ENCODE measurements at places on chromosomes 6 and 20. TPM values are rescaled to one million over a fixed set of nuclear protein-coding genes. Genes with fewer than 3 reads are reported as not detected.

- no peak overlapping the region for H3K4me3 ChIP-seq
- peak; percentile 50 for DNase-seq
- no peaks in the 10 kb centered on the region for H3K36me3 ChIP-seq
- H3K4me1 ChIP-seq: no peaks in the 10 kb centered on the region
Observed at GRCh38 chr6:78810146-78810545, 57.2 kb upstream of the IRAK1BP1 start.

- H3K36me3 ChIP-seq: no peaks in the 10 kb centered on the region
- H3K4me3 ChIP-seq: no peak overlapping the region
- H3K4me1 ChIP-seq: no peaks in the 10 kb centered on the region
- no peak for DNase-seq
Observed at GRCh38 chr6:104705095-104705707, 154.5 kb downstream of the HACE1 start.

DNA sequence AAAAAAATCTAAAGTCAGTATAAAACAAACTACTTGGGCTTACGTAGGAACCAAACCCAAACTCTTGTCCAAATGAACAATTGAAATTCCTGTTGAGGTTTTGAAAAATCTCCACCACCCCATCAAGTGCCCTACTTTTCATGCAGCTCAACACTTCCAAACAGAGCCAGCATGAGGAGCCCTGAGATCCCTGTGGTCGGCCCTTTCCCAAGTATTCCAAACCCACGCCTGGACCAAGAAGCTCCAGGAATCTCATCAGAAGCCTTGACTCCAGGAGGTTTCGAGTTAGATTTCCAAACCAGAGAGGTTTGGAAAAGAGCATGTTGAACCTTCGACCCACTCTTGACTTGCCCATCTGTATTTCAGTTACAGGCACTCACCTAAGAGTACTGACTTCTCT lies 179.3 kb downstream of the MTFR2 start:
- no peaks in the 10 kb centered on the region for H3K36me3 ChIP-seq
- no peaks in the 10 kb centered on the region for H3K4me1 ChIP-seq
- H3K4me3 ChIP-seq: no peak overlapping the region
- no peak overlapping the region for H3K27ac ChIP-seq

GRCh38 chr20:60087563-60088105 lies 129.4 kb downstream of the CDH26 start:
- H3K4me1 ChIP-seq: no peaks in the 10 kb centered on the region
- DNase-seq: no peak
- H3K36me3 ChIP-seq: no peaks in the 10 kb centered on the region
- no peak overlapping the region for H3K4me3 ChIP-seq

- no peak for DNase-seq
- H3K27me3 ChIP-seq: no peaks in the 10 kb centered on the region
- H3K27ac ChIP-seq: no peak overlapping the region
- H3K36me3 ChIP-seq: no peaks in the 10 kb centered on the region
- H3K4me3 ChIP-seq: no peak overlapping the region
Observed at GRCh38 chr6:43895656-43896328, 125.8 kb downstream of the VEGFA start.

DNA sequence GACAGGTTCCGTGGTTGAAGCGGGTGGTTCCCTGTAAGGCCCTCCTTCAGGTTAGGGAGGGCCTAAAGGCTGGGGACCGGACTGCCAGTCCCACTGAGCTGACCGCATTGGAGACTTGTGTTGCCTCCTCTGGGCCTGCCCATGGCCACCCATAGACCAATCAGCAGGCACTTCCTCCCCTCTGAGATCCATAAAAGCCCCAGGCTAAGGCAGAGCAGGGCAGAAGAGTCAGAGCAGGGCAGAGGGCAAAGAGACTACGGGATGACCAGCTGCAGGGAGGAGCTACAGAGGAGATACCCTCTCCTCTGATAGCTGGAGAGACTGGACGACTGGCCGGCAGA lies 537.4 kb downstream of the TENT5A start:
- H3K36me3 ChIP-seq: no peaks in the 10 kb centered on the region
- H3K4me1 ChIP-seq: no peaks in the 10 kb centered on the region
- no peaks in the 10 kb centered on the region for H3K27me3 ChIP-seq
- no peak overlapping the region for H3K27ac ChIP-seq
- DNase-seq: no peak

DNA sequence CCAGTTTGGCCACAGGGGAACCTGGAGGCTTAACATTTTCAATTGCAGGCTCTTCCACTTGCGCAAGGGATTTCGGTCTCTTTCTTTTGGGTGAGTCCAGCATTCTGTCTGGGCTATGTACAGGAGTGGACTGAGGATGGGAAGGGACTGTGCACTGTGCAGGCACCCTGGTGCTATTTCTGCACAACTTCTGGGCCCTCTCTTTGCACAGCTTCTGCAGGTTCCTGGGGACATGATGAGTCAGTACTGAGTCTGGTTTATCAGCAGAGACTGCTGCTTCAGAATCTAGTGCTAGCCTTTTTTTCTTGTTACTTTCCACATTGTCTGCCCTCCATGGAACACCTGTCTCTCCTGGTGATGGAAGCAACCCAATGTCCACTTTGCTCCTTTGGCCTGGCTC lies 78.5 kb upstream of the ASF1A start:
- no peak for DNase-seq
- no peaks in the 10 kb centered on the region for H3K36me3 ChIP-seq
- no peak overlapping the region for H3K4me3 ChIP-seq
- no peaks in the 10 kb centered on the region for H3K27me3 ChIP-seq

DNA sequence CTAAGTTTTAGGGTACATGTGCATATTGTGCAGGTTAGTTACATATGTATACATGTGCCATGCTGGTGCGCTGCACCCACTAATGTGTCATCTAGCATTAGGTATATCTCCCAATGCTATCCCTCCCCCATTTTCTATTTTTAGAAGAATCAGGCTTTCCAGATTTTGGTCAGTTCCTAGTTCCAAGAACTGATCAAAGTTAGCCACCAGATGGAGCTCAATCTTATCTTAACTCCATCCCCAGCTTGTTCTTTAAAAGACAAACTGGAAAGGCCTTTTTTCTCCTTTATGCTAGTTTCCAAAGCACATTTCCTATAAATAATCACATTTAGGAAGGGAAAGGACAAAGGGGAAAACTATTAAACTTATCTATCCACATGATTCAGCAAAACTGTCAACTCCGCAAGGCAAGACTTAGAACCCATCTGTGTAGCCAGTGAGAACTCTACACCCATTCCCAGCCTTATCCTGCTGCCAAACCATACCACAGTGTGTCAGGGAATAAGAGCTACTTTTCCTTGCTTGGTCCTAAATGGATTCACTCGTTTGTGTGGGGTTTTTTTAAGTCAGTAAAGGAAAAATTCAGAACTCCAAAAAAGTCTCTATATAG lies 22.8 kb upstream of the KHDC1 start:
- H3K36me3 ChIP-seq: no peaks in the 10 kb centered on the region
- no peak overlapping the region for H3K27ac ChIP-seq
- DNase-seq: no peak
- peaks cover 23% of the 10 kb centered on the region for H3K4me1 ChIP-seq
- no peak overlapping the region for H3K4me3 ChIP-seq

DNA sequence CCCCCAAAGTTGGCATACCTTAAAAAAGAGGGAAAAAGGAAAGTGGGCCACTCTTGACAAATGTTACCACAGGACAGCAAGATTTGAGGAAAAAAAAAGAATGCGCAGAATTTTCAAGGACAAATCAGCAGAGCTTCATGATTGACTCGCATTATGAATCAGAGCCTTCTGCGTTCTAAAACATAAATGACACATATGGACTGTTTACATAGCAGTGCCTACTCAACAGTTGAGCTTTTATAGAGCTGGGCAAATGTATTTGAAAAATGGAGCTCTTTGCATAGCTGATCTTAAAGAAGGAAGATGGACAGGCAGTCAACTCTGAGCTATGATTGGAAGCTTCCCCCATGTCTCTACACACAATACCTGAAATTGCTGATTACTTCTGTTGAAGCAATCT lies 213.2 kb upstream of the NT5E start:
- no peaks in the 10 kb centered on the region for H3K36me3 ChIP-seq
- no peak overlapping the region for H3K27ac ChIP-seq
- H3K4me1 ChIP-seq: no peaks in the 10 kb centered on the region
- H3K27me3 ChIP-seq: no peaks in the 10 kb centered on the region

GRCh38 chr20:46122071-46122470 lies 4.0 kb downstream of the CD40 start:
- H3K4me3 ChIP-seq: no peak overlapping the region
- H3K27me3 ChIP-seq: peaks cover 1% of the 10 kb centered on the region
- H3K27ac ChIP-seq: no peak overlapping the region

DNA sequence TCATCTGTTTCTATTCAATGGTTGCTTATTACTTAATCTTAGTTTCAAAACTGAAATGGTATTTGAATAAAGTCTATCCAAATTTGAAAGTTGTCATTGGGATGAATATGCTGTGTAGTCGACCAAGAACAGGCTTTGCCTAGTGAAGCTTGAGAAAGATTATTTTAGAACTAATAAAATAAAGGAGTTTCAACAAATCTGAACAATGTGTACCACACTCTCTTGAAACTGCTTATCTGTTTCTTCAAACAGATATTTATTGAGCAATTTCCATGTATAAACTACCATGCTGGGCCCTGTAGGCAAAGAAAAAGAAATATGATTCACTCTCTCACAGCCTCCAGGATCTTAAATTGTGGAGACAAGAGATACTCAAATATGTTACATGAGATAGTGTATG lies 174.4 kb downstream of the OGFRL1 start:
- H3K36me3 ChIP-seq: no peaks in the 10 kb centered on the region
- no peaks in the 10 kb centered on the region for H3K27me3 ChIP-seq
- no peaks in the 10 kb centered on the region for H3K4me1 ChIP-seq
- no peak overlapping the region for H3K4me3 ChIP-seq

DNA sequence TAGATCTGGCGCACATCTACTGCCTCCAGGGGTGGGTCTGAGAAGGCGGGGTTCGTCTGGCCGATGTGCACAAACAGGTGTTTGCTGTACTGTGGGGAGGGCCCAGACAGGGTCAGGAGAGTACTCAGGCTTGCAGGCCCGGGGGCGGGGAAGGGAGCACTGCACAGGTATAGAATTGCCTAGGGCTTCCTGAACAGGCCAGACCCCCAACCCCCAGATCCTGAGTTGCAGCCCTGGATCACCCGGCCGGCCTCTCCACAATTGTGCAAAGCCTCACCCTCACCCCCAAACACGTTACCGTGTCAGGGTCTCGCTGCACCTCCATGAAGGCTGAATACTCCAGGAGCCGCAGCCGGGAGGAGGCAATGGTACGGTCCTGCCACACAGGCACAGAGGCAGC lies 7.8 kb downstream of the RPL10A start:
- H3K4me3 ChIP-seq: no peak overlapping the region
- H3K4me1 ChIP-seq: peaks cover 14% of the 10 kb centered on the region
- H3K27ac ChIP-seq: peak overlapping the region; percentile 13
- no peaks in the 10 kb centered on the region for H3K27me3 ChIP-seq
- peaks cover 4% of the 10 kb centered on the region for H3K36me3 ChIP-seq
- no peak for DNase-seq

- H3K36me3 ChIP-seq: no peaks in the 10 kb centered on the region
- no peaks in the 10 kb centered on the region for H3K27me3 ChIP-seq
- H3K4me1 ChIP-seq: no peaks in the 10 kb centered on the region
- H3K27ac ChIP-seq: no peak overlapping the region
- H3K4me3 ChIP-seq: no peak overlapping the region
- DNase-seq: no peak
Observed at GRCh38 chr6:6612308-6612707, 23.8 kb downstream of the LY86 start.

- no peak overlapping the region for H3K4me3 ChIP-seq
- H3K4me1 ChIP-seq: no peaks in the 10 kb centered on the region
- DNase-seq: no peak
- no peaks in the 10 kb centered on the region for H3K36me3 ChIP-seq
Observed at GRCh38 chr20:57159193-57159851, 107.1 kb downstream of the BMP7 start.

DNA sequence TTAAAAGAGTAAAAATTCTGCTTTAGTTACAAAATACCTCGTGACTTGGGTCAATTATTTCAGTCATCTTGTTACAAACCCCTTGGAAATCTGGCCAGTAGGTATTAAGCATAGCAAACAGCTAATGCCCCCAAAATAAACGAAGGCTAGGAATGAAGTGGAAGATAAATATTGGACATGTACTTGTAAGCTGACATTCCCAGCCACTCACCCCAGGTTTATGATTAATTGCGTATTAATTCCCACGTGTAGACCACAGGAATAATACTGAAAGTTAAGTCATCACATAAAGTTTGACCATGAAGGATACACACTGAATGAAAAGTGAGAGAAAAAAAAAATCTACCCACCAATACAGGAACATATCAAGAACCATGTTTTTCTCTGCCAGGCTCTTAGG lies 936.5 kb upstream of the ADGRB3 start:
- H3K27me3 ChIP-seq: no peaks in the 10 kb centered on the region
- DNase-seq: no peak
- no peak overlapping the region for H3K27ac ChIP-seq
- H3K4me3 ChIP-seq: no peak overlapping the region
- H3K36me3 ChIP-seq: no peaks in the 10 kb centered on the region
- no peaks in the 10 kb centered on the region for H3K4me1 ChIP-seq

DNA sequence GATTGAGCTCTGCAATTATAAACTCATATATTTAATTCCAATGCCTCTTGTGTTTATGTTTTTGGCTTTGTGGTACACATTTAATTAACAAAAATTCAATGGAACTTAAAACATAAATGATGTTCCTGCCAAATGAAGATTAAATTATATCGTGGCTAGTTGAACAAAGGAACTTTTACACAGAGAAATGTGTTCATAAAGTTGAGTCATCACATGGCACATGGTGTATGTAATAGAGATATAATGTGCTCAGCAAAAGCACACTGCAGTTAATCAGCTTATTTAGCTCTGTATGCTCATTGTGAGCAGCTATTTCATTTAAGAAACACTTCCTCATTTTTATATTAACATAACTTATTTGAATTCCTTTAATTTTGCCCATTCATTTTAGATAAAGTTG lies 1295.6 kb upstream of the CITED2 start:
- H3K36me3 ChIP-seq: no peaks in the 10 kb centered on the region
- H3K4me3 ChIP-seq: no peak overlapping the region
- no peaks in the 10 kb centered on the region for H3K27me3 ChIP-seq
- no peak for DNase-seq
- H3K27ac ChIP-seq: no peak overlapping the region

FAM209B gene
- not detected for total RNA-seq
